ENCODE measurements at places on chromosomes 5 and 9. TPM values are rescaled to one million over a fixed set of nuclear protein-coding genes. Genes with fewer than 3 reads are reported as not detected.

- no peak for DNase-seq
Observed at GRCh38 chr9:78011049-78011448, 20.6 kb downstream of the GNAQ start.

GRCh38 chr5:136047858-136048257 lies 19.1 kb downstream of the TGFBI start:
- DNase-seq, result no peak

GRCh38 chr5:127870914-127871313 lies 167.7 kb downstream of the CCDC192 start:
- DNase-seq, result no peak

The OBP2B gene
- not detected for total RNA-seq

The NTRK2 gene
- 3.3 TPM for total RNA-seq

The GPRIN1 gene
- total RNA-seq, result 1.8 TPM

The BHMT2 gene
- 1.5 TPM for total RNA-seq

The ANKDD1B gene
- total RNA-seq, result not detected

The ITK gene
- total RNA-seq, result 0.53 TPM

All from esophagus squamous epithelium (tissue), 5 donors.